ENCODE measurements at places on chromosomes 11 and 22. TPM values are rescaled to one million over a fixed set of nuclear protein-coding genes. Genes with fewer than 3 reads are reported as not detected.

TMEM121B gene
- total RNA-seq = 9.0 TPM

ARHGAP8 gene
- total RNA-seq = 0.82 TPM

OR5M10 gene
- not detected for total RNA-seq

C11orf65 gene
- 1.00 TPM for total RNA-seq

IFTAP gene
- 51.4 TPM for total RNA-seq

TCN1 gene
- not detected for total RNA-seq

WT1 gene
- total RNA-seq = not detected

H19 gene
- 29.3 TPM for total RNA-seq

TMPRSS5 gene
- 0.54 TPM for total RNA-seq

AGBL2 gene
- total RNA-seq = 3.6 TPM

GRCh38 chr22:24695561-24696511, 78.7 kb downstream of the PIWIL3 start:
- DNase-seq = no peak

GRCh38 chr22:29797351-29797750, 30.2 kb downstream of the UQCR10 start:
- no peak for DNase-seq

DNA sequence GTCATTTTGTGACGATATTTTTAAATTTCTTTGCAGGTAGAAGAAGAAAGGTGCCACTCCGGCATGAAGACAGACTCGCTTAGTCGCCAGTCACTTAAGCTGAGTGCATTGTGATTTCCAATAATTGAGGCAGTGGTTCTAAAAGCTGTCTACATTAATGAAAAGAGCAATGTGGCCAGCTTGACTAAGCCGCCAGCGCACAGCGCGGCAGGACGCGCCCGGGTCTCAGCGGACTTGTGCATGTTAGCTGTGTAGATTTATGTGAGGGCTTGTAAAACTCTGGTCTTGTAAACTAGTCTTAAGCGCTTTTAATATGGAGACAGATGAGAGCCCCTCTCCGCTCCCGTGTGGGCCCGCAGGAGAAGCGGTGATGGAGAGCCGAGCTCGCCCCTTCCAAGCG, 5.6 kb downstream of the DGCR8 start:
- DNase-seq = no peak

DNA sequence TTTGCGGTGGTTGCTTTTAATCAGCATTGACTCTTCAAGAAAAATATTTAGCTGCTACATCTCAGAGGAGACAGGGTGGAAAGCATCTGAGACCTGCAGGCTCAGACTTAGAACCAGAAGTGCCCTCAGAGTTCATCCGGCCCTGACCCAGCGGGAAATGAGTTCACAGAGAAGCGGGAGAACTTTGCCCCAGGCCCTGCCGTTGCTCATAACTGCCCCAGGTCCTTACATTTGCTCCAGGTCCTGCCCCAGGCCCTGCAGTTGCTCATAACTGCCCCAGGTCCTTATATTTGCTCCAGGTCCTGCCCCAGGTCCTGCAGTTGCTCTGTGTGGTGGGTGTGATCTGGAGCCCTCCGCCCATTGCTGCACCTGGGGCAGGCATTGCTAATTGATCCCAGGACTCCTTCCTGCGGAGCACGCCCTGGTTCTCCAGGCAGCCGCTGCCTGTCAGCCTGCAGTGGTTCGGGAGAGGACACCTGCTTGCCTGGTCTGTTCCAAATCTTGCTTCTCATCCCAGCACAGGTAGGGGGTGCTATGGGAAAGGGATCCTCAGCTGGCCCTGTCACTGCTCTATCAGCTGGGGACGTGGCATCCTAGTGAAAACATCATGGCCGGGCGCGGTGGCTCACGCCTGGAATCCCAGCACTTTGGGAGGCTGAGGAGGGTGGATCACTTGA, 58.1 kb upstream of the PPP6R3 start:
- no peak for DNase-seq

GRCh38 chr11:60059521-60060240, 3.2 kb downstream of the MS4A3 start:
- DNase-seq = no peak

DNA sequence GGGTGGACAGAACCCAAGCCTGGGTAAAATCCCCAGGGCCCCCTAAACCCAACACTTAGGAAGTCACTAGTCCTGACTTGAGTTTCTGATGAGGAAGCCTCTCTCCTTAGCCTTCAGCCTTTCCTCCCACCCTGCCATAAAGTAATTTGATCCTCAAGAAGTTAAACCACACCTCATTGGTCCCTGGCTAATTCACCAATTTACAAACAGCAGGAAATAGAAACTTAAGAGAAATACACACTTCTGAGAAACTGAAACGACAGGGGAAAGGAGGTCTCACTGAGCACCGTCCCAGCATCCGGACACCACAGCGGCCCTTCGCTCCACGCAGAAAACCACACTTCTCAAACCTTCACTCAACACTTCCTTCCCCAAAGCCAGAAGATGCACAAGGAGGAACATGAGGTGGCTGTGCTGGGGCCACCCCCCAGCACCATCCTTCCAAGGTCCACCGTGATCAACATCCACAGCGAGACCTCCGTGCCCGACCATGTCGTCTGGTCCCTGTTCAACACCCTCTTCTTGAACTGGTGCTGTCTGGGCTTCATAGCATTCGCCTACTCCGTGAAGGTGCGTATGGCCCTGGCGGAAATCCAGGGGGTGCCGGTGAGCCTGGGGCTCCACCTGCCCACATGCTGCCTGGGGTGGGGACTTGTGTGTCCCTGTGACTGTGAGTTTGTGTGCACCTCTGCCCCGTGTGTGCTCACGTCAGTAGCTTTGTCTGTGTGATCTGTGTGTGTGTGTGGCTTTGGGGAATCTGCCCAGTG, at the start of gene IFITM1:
Gene IFITM1, plus strand, starts transcription at position 254 of the 767 bp plus-strand sequence. Its CDS starts 131 bp downstream, at position 385.
- no peak for DNase-seq

- no peak for DNase-seq
Measured at GRCh38 chr11:103338621-103339484, 229.6 kb downstream of the DYNC2H1 start.

- DNase-seq = no peak
Measured at GRCh38 chr22:44940130-44940529, 69.7 kb downstream of the PHF21B start.

DNA sequence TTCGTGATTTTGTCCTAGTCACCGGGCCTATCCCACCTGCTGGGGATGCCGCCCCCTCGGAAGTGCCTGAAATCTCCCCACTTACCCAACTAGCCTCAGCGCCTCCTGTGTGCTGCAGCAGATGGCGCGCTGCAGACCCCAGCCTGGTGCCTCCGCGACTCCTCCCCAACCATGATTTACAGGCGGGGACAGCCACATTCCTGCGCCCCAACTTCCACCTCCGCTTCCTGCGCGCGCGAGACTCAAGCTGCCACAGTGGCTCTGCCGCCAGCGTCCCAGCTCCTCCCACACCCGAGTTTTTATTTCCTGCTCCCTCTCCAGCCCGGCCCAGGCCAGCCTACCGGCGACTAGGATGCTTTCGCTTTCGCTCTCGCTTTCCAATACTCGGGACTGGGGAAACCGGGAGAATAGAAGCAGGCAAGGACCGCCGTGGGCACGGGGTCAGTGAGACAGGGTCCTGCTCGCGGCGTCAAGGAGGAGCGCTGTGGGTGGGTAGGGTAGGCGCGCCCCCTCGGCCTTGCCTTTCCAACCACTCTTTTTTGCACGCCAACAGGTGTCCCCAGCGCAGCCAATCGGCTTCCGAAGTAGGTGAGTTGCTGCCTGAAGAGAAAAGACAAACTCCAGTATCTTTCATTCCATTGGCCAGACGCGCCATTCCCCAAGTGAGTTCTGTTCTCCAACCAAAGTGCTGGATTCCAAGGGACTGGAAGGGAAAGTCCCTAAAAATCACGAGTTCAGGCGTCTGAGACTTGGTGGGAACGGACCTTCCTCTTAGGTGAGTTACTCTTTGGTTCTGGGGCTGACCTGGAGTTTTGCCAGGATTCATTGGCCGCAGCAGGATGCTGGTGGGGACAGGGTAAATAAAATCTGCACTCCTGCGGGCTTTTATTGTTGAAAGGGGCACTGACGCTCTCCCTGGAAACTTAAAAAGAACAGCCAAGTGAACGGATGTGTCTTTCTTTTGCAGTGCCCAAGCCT, at the start of gene FAM111A:
Gene FAM111A, plus strand, starts transcription at position 327 of the 978 bp plus-strand sequence. CDS start 6,017 bp downstream, outside the sequence.
- DNase-seq = peak; percentile 52

DNA sequence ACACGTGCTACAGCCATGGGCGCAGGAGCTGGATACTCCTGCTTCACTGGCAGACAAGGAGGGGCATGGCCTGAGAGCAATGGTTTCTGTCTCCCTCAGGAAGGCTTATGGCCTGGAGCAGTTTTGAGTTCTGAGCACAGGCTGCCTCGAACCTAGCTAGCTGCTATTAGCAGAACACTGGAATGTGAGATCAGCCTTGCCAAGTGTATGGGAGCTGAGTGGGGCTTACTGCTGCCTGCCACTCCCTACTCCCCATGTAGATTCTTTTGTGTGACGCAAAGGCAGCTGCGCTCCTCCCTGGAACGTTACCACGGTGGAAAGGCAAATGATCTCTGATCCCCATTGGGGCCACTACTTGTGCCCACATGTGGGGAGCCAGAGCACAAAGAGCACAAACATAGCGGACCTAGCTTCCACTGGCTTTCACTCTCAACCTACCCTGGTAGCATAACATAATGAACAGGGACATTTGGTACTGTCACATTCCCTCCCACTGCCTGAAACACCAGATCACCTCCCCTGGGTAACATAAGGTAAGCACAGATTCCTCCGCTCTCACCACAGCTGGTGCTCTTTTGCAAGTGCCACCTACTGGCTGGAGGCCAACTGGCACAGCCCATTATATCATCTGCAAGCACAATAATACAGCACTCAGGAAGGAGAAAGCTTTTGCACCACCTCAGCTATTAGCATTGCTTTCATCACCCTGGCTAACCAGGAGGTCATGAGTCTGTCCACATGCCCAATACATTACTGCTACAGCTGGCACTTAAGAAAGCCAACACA, 84.6 kb upstream of the GUCY1A2 start:
- DNase-seq = no peak

GRCh38 chr11:12636871-12637410, 37.3 kb upstream of the TEAD1 start:
- DNase-seq = no peak

DNA sequence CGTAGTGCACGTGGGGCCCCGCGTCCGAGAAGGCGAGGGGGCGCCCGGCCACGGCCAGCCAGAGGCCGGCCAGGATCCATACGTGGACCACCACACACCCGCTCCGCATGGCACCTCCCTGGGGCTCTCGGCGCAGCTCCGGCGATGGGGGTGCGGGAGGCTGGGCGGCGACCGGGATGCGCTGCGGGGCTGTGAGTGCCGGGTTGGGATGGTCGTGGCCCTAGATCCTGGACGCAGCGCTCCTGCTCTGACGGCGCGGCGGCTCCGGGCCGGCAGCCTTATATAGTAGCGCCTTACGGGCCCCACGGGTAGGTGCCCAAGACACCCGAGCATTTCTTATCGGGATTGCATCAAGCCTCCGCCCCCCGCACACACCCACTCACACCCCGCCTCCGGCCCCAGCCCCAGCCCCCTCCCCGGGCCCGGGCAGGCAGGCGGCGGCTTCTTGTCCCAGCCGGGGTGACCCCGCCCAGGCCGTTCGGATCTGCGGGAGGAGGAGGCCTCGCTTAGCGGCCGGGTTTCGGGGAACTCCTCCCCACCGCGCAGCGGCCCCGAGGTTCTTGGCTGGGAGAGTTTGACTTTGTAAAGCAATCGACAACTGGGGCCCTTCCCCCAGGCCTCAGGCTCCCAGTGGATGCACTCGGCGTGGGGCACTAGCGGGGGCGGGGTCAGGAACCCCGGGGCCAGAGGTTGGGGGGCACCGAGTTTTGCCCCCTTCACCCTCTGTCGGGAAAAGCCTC, at the start of gene FGF19:
Gene FGF19, minus strand, starts transcription at position 255 of the 740 bp plus-strand sequence. Its CDS starts 146 bp downstream, at position 109.
- DNase-seq = no peak

- DNase-seq = peak; percentile 38
Measured at GRCh38 chr11:115170133-115170815, 333.9 kb downstream of the CADM1 start.

DNA sequence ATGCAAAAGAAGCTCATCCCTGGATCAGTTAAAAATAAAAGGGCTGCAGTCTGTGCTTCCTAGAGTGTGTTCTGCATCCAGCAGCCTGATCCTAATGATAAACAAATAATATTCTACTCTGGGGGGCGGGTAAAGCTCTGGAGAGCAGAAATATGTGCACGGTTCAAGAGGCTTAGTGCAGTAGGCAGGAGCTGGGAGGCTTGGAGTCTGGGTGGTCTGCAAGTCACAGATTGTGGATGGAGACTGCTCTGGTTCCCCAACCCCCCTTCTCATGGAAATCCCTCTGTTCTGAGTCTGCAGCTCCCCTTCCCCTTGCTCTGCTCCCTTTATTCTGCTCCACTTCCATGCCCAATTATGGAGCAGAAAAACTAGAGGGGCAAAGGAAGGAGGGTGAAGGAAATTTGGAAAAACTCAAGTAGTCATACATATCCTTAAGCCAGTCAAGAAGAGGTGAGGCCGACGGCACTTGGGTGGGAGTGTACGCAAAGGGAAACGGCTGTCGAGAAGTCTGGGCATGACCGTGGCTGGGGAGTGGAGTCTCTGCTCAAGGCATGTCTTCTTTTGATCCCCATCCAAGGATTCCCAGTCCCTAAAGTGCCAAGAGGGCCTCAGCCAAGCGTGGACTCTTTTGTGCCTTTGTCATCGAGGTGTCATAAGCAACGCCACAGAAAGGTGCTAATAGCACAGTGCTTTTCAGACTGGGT, 16.3 kb upstream of the CLMP start:
- DNase-seq = no peak

GRCh38 chr11:69918938-69919650, 99.9 kb upstream of the FGF3 start:
- peak; percentile 52 for DNase-seq

DNA sequence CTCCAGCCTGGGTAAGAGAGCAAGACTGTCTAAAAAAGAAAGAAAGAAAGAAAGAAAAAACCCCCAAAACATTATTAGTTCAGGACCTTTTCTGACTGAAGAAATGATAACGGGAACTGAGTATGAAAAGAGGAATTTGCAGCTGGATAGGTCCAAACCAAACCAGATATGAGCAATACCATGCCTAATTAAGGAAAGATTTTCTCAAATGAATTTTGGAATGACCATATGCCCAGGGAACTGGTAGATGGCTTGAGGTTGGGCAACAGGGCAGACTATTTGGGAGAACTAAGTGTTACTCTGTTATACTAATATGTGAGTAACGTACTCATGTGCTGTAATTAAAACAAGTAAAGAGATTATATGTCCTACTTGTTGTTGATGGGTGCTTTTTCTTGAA, 186.1 kb downstream of the TMEM135 start:
- DNase-seq = no peak

DNA sequence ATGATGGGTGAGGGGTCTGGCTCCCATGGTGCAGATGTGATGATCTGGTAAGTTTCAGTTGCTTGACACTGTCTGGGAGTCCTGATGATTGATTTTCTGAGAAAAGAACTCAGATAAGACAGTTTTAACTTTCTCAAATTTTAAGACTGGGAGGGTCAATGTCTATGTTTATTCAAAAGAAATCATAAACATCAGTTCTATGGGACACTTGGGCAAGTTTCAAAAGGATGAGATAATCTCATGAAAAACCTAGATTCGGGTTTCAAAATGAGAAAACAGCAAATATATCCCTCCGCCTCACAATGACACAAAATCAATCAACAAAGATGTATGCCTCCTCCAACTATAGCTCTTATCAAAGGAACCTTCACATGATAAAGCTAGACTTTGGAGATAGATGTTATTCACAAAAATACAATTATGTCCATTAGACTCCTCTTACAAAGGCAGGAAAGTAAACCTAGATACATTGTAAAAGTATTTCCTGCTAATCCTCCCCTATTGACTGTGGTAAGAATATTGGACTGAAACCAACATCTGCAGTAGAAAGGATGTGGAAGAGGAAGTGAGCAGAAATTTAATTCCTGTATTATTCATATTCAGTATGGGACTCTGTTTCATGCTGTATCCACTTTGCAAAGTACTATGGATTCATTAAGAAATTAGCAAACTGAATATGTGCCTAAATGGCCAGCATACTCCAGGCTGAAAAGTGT, 21.6 kb downstream of the SVIP start:
- no peak for DNase-seq

Data from cerebellum (tissue), 4 donors.